ENCODE measurements at places on chromosomes 13 and 19. TPM values are rescaled to one million over a fixed set of nuclear protein-coding genes. Genes with fewer than 3 reads are reported as not detected.

DNA sequence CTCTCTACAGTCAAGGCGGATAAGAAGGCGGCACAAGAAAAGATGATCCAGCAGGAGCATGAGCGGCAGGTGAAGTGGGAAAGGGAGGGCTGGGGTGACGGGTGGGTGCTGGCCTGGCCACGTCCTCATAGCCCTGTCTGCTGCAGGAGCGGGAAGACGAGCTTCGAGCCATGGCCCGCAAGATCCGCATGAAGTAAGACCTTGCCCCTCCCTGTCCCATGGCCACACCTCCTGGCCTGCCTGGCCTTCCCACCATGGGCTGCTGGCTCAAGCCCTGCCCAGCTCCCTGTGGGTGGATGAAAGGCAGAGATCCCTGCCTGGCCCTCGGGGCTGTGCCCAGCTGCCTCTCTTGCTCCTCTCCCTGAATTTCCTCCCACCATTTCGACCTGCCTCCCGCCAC, 7.2 kb downstream of the ZNF296 start:
- H3K4me3 ChIP-seq = no peak overlapping the region
- no peak overlapping the region for H3K27ac ChIP-seq
- H3K36me3 ChIP-seq = peaks cover 86% of the 10 kb centered on the region
- no peak for DNase-seq
- no peaks in the 10 kb centered on the region for H3K27me3 ChIP-seq

GRCh38 chr13:113216254-113217048, 7.0 kb downstream of the CUL4A start:
- no peaks in the 10 kb centered on the region for H3K27me3 ChIP-seq
- no peak overlapping the region for H3K4me3 ChIP-seq
- H3K4me1 ChIP-seq = peaks cover 11% of the 10 kb centered on the region
- peaks cover 30% of the 10 kb centered on the region for H3K36me3 ChIP-seq
- no peak for DNase-seq

DNA sequence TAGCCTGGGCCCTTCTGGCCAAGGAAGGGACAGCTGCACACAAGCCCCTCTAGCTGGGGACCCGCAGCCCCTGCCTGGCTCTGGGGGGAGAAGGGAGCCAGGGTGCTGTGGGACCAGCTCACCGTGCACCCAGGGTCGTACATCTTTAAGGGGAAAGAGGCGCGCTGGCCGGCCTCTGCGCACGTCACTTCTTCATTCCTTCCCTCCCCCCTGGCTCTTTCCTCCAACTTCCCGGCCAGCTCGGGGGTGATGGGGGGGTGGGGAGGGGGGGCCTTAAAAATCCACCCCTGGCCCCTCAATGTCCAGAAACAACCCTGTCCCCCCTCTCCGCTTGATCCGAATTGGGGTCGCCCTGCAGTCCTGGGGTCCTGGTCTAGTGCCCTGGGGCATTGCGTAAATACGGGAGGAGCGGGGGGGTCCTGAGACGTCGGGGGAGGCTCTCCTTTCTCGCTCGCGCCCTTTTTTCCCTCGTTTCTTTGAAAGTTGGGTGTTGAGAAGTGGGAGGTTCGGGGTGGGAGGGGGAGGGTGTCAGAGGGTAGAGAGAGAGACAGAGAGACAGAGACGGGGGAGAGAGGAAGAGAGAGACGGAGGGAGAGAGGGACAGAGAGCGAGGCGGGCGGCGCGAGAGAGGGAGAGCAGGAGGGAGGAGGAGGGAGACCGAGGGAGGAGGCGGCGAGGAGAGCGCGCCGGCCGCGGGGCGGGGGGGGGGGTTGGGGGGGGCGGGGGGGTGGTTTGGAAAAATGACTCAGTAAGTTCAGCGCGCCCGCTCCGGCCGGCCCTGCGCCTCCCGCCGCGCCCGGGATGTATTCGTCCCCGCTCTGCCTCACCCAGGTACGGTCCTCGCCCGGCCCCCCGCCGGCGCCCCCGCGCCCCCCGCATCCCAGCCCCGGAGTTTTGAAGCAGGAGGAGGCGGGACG, at the start of gene NFIC:
Gene NFIC, plus strand, starts transcription at position 748 of the 917 bp plus-strand sequence. Its CDS starts 54 bp downstream, at position 802.
- H3K4me3 ChIP-seq = peak within 1 kb of the TSS; percentile 57
- H3K27me3 ChIP-seq = peaks cover 22% of the 10 kb centered on the region
- peaks cover 81% of the 10 kb centered on the region for H3K4me1 ChIP-seq
- peak within 1 kb of the TSS; percentile 83 for H3K27ac ChIP-seq
- peaks cover 11% of the 10 kb centered on the region for H3K36me3 ChIP-seq

Gene ZNF528
- 68.2 TPM for total RNA-seq

Gene FCGBP
- 3.7 TPM for total RNA-seq

Measured in spinal cord (tissue), 10 donors.